ENCODE measurements at places on chromosomes 2 and 18.

- no peak for DNase-seq
Measured at GRCh38 chr2:230600285-230600684, 112.4 kb upstream of the CAB39 start.

DNA sequence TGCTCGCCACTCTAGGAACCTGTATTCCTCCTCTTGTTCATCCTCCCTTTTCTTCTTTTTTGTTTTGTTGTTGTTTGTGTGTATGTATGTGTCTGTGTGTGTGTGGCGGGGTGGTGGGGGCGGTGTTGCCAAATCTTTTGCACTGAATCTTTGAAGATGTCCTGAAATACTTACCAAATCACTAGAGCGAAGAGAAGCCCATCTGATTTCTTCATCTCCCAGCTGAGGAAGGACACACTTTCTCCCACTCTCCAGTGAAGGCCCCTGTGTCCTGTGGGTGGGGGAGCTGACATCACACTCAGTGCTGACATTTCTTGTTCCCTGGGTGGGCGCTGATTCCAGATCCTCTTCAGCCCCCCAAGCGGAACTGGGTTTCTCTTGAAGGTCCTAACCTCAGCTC, 74.5 kb downstream of the NEDD4L start:
- DNase-seq, result no peak

DNA sequence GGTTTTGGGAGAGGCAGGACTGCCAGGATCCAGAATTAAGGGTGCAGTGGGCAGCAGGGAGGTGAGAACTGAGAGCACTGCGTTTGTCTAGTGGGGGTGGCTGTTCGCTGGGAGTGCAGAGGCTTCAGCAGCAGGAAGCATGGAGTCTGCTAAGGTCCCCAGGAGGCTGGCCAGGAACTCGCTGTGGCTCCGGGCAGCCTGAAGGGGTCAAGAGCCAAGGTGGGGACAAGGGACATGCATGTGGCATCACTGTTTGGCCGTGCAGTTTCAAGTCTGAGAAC, 43.2 kb upstream of the SEMA4C start:
- DNase-seq, result no peak

DNA sequence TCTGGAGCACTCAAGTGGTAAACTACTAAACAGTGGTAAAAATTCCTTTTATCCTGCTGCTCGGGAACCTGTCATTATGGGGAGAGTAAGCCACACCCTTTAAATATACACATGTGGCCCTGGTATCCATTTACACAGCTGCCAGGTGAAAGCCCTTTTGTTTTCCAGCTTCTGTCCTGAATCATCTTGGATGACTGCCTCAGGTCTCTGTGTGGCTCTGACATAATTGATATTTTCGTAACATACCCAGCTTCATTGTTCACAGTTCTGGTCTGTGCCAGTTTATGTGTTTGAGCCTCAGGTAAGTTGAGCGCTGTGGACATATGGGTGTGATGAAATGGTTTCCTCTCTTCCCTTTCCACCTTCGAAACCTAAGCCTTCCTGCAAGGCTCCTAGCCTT, 15.7 kb upstream of the TTC39C start:
- peak; percentile 71 for DNase-seq

- no peak for DNase-seq
Measured at GRCh38 chr18:75783566-75784281, 356.2 kb upstream of the SMIM21 start.

DNA sequence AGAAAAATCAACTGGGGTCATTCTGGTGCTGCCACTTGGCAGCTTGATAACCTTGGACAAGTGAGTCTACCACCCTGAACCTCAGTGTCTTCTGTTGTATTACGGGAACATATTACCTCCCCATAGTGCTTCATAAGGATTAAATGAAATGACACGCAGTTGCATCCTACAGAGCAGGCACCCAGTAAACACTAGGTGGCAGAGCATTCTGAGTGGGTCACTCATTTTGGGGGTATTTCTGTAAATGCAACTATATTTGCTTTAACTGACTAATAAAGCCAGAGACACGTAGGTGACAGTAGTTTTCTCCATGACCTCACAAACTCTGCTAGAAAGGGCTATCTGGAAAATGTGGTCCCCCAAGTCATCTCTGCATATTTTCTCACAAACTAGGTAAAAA, 4.7 kb downstream of the CD226 start:
- no peak for DNase-seq

- DNase-seq, result no peak
Measured at GRCh38 chr2:204657024-204657423, 111.7 kb downstream of the PARD3B start.
